ENCODE measurements at places on chromosomes 11 and 22.

- ATAC-seq = no peak
Observed at GRCh38 chr11:1916986-1917522, 2.4 kb upstream of the TNNT3 start.

DNA sequence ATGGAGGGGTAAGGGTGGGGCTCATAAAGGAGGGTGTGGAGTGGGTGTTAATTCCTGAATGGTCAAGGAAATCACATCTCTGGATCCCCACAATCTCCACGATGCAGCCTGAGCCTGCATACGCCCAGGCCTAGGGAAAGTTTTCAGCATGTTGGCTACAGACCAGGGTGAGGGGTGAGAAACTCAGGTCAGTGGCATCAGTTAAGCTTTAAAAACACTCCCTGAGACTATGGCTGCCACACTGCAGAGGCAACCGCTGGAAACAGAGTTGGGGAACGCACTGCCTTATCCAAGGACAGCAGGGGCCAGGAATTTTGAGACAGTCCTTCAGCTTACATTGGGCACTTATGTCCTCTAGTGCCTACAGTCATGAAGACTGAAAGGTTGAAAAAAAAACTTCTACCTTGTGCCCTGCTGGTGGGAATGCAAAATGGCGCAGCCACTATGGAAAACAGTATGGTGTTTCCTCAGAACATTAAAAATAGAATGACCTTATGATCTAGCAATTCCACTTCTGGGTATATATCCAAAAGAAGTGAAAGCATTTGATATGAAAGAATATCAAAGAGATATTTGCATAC, 19.7 kb downstream of the DKK3 start:
- ATAC-seq = no peak

GRCh38 chr22:32904044-32904443, 102.5 kb downstream of the TIMP3 start:
- no peak for ATAC-seq

- ATAC-seq = no peak
Observed at GRCh38 chr22:20014526-20015186, 2.0 kb downstream of the ARVCF start.

- no peak for ATAC-seq
Observed at GRCh38 chr11:27348340-27348873, 14.6 kb downstream of the CCDC34 start.

GRCh38 chr22:24330636-24331035, 60.0 kb downstream of the SPECC1L start:
- ATAC-seq = no peak

GRCh38 chr11:83078269-83078668, 6.6 kb upstream of the RAB30 start:
- ATAC-seq = no peak

DNA sequence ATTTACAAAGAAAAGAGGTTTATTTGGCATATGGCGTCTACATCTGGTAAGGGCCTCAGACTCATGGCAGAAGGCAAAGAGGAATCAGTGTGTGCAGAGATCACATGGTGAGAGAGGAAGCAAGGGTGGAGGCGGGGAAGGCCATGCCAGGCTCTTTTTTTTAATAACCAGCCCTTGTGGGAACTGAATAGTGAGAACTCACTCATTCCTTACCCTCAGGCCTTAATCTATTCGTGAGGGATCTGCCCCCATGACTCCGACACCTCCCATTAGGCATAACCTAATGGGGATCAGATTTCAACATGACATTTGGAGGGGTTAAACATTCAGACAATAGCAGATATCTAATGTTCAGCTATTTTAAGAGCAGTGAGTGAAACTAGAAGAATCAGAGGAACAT, 55.7 kb downstream of the ATM start:
- ATAC-seq = no peak

DNA sequence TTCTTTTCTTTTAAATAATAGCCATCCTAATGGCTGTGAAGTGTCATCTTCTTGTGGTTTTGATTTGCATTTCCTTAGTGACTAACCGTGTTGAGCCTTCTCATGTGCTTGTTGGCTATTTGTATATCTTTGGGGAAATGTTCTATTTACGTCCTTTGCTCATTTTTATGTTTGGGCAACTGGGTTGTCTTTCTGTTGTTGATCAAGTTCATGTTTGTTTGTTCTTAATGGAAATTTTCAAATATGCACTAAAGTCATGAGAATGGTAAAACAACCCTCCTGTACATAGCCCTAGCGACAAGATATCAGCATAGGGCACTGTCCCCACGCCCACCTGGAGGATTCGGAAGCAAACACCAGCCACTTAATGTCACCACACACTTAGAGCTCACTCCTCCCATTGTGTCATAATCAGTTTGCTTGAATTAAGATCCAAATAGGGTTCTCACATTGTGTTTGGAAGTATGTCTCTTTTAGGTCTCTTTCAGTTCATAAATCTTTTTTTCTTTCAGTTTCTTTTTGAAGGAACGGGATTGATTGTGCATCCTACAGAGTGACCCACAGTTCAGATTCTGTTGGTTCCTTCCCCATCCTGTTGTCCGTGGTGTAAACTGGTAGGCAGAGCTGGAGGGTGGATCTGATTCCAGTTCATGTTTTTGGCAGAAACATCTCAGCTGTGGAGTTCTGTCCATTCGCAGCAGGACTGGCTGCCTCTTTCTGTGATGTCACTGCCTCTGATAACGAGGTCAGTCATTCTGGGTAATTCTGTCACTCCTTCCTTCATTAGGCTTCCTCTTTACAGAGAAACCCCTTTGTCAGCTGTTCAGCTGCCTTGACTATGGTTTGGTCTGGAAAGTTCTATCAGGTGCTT, 26.4 kb upstream of the ADORA2A start:
- ATAC-seq = peak; percentile 62

DNA sequence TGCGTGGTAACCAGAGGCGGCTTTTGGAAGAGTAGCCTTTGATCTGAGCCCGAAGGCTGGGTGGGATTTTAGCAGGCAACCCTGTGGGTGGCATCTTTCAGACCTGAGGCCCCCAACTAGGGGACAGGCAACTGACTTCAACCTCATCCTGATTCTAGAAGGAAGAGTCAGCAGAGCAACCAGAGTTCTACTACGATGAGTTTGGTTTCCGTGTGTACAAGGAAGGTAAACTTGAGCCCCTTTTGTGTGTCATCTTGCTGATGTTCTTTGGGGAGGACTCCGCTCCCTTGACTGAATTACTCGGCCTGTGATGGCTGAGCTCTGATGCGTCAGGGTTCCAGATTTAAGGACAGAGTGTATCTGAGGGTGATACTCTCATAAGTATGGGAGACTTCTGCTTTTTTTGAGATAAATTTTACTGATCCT, 31.6 kb downstream of the SGSM3 start:
- peak; percentile 60 for ATAC-seq

DNA sequence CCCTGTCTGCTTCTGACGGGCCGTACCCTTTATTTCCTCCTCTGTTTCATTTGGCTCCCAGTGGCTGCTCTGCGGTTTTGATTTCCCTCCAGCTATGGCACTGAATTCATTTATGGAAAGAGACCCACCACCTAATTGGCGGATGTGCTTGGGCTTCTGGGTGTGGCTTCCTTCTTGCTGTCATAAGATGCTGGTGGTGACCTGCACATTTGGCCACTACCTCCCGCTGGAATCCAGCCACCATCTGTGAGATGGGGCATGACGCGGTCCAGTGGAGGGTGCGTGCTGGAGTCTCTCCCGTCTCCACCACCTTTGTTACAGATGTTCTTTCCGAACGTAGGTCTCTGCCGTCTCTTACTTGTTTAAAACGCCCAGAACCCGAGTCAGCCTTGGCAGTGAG, 47.7 kb upstream of the FADD start:
- ATAC-seq = no peak

GRCh38 chr22:42434748-42435425, 2.7 kb upstream of the NFAM1 start:
- ATAC-seq = no peak

DNA sequence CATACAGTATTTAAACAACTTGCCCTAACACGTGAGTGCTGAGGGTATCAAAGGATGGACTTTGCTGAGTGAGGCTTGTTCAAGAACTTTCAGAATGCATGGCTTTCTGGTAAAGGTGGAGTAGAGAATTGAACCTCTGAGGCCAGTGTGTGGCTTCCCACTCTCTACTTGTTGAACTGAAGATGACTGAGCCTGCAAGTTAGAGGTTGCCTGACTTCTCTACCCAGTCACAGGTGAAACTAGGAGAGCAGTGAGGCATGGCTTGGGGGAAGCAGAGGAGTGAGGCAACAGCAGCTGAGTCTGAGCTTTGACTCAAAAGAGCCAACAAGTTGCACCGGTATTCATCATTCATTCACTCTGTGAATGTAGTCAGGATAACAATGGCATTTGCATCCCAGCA, 256.4 kb upstream of the SESN3 start:
- peak; percentile 100 for ATAC-seq

DNA sequence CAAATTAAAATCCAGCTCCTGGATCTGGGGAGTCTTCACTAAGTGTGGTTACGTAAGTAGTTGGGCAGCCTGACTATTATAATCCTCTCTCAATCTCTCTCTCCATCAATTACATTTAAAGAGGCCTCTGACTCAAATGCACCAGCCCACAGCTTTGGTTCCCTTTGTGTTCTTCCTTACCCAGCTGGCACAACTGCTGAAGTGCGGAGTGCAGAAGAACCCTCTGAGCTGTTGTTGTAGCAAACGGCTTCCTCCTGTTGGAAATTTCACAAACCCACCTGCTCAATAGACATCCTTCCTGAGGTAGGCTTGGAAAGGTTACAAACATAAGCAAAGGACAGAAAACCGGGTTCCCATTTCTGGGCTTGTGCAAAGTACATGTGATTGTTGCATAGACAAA, 17.0 kb upstream of the SORL1 start:
- ATAC-seq = no peak

GRCh38 chr11:117814766-117815261, 9.7 kb downstream of the FXYD2 start:
- peak; percentile 76 for ATAC-seq

DNA sequence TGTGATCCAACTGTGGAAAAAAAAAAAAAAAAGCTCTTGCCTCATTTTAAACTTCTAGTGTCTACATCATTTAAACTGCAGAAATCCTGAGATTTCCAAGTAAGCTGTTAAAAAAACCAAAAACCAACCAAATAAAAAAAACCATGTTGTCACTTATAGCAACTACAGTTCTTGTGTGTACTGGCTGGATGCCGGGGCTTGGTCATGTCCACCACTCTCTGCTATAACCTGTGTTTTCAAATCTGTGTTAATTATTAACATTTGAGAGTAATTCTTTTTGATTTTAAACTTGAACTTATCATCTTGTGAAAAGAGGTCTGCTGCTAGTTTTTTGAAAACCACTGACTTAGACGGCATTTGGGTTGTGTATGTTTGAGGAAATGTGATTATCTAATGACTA, 32.2 kb upstream of the BID start:
- ATAC-seq = no peak

GRCh38 chr22:49673048-49673447, 154.6 kb downstream of the BRD1 start:
- no peak for ATAC-seq
